Stimulated activated CD4-positive, alpha-beta T cell treated with anti-CD3 and anti-CD28 coated beads, Interleukin-1b, Interleukin-23, amount 100 ng/mL, for 1 hour (primary cell): ENCODE measurements at places on chromosomes 3 and 15.

DNA sequence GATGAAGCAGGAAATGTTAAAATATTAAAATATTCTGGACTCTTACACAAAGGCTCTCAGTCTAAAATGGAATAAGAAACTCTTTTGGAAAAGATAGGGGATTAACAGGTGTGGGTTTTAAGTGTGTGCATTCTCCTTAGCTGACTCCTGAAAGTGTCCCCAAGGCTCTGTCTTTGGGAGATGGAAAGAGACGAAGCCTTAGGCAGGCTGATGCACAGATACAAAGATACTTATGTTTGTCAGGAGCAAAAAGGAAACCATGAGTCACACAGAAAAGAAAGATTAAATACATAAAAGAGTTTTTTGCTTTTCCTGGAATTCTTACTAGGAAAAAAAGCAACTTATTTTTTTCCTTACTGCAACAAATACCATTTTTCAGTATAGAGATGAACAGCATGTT, 23.8 kb upstream of the ABI3BP start:
- no peak for DNase-seq

GRCh38 chr3:179769411-179770247, 116.8 kb downstream of the USP13 start:
- no peak for DNase-seq

- DNase-seq, result no peak
Measured at GRCh38 chr3:20022954-20023622, 11.0 kb upstream of the PP2D1 start.

- no peak for DNase-seq
Measured at GRCh38 chr3:106251160-106251892, 382.5 kb upstream of the CBLB start.

DNA sequence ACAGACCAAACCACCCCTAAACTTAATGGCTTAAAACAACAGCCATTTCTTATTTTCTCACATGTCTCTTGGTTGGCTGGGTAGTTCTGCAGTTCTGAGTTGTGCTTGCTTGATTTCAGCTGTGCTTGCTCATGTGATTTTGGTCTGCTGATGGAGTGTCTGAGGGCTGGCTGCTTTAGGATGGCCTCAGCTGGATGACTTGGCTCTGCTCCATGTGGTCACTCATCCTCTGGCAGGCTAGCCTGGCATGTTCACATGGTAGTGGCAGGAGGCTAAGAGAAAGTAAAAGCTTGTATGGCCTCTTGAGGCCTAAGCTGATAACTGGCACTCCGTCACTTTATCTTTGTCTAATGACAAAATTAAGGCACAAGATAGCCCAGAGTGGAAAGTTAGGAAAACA, 4.1 kb downstream of the SV2B start:
- DNase-seq, result no peak

DNA sequence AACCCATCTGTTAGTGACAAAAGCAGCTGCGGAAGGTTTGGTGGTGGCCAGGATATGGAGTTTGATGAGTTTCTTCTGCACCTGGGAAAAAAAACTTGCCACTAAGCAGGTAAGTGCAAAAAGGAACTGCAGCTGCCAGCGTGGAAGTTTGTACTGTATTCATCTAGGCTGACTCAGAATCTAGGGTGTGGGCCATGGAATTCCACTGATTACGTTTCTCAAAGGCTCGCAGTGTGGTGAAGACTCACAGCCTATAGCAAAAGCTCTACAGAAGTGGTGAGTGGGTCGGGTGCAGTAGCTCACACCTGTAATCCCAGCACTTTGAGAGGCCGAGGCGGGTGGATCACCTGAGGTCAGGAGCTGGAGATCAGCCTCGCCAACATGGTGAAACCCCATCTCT, 334.6 kb upstream of the GRM7 start:
- no peak for DNase-seq

GRCh38 chr15:78618490-78618934, 2.3 kb downstream of the CHRNA3 start:
- DNase-seq, result peak; percentile 74

- DNase-seq, result no peak
Measured at GRCh38 chr15:72740219-72740618, 43.3 kb downstream of the ADPGK start.

DNA sequence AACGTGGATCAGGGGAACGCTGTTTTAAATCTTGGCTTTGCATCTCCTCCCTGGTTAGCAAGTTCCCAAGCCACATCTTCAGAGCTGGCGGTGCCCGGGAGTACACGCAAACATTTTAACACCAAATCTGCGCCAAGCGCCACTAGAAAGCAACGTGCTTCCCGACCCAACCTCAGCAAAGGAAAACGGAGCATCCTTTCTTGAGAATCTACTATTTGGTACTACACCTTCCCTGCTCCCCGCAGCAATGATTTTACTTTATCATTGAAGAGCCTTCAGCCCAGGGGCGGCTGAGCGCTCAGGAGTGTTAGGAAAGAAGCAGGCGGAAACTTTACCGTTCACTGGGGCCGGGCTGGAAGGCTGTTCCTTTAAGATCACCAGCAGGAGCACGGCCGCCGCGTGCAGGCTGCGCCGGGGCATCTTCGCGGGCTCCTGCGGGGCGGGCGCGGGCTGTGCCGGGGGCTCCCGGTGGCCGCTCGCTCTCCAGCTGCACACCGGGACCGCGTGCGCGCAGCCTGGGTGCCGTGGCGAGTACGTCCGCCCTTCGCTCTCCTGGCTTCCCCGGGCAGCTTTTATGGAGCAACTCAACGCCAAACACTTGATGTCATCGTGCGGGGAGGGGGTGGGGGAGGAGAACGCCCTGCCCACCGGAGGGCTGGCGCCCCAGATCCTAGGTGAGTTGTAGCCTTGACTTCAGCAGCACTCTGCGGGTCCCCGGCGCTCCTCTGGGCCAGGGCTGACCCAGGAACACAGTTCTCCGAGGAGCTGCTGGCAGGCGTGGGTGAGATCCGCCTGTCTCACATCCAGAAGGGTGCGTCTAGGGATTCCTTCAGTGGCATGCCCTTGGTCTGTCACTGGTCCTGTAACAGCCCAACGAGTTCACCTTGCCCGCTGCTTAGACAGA, at the start of gene CA12:
Gene CA12 (minus strand): TSS at position 546 of the 904 bp plus-strand sequence. CDS start 126 bp downstream, at position 420.
- no peak for DNase-seq

DNA sequence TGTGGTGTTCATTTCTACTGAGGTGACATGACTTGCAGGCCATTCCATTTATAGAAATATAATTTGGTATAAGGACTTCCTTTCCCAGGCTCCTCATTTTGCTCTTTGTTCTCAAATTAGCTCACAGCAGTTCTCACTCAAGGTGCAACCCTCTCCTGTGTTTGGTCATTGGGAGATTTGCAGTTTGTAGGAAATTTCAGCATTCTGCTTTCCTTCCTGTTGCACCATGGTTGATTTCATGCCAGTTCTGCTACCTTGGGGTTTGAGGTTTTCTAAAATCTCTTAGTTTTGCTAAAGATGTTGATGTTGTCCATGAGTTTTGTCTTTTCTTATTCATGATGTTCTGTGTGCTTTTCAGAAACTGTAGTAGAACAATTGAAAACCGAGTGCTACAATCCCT, 65.7 kb upstream of the PROK2 start:
- DNase-seq, result no peak

DNA sequence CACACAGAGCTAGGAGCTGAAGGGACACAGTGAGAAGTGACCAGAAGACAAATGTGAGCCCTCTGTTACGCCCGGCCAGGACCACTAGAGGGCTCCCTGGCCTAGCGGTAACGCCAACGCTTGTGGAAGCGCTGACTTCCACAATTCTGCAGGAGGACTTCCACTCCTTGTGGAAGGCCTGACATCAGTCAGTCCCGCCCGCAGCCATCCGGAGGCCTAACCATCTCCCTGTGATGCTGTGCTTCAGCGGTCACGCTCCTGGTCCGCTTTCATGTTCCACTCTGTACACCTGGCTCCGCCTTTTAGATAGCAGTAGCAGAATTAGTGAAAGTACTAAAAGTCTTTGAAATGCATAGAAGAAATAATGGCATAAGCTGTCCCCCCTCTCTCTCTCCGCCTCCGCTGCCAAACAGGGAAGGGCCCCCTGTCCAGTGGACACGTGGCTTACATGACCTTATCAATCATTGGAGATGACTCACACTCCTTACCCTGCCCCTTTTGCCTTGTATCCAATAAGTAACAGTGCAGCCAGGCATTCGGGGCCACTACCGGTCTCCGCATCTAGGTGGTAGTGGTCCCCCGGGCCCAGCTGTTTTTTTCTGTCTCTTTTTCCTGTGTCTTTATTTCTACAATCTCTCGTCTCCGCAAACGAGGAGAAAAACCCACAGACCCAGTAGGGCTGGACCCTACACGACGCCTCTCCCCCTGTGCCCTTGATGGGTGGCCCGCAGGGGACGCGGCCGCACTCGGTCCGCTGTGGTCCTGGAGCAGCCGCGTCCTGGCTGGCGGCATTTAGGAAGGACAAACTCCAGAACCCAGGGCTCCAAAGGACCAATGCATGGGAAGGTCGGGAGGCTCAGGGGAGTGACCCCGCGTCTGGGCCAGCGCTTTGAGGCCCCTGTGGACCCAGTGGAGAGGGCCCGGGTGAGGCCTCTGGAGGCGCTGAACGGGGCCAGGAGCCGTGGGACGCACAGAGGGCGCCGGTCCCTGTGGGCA, 27.0 kb upstream of the RPL32 start:
- no peak for DNase-seq

- no peak for DNase-seq
Measured at GRCh38 chr15:87099916-87100315, 1020.2 kb downstream of the AGBL1 start.

DNA sequence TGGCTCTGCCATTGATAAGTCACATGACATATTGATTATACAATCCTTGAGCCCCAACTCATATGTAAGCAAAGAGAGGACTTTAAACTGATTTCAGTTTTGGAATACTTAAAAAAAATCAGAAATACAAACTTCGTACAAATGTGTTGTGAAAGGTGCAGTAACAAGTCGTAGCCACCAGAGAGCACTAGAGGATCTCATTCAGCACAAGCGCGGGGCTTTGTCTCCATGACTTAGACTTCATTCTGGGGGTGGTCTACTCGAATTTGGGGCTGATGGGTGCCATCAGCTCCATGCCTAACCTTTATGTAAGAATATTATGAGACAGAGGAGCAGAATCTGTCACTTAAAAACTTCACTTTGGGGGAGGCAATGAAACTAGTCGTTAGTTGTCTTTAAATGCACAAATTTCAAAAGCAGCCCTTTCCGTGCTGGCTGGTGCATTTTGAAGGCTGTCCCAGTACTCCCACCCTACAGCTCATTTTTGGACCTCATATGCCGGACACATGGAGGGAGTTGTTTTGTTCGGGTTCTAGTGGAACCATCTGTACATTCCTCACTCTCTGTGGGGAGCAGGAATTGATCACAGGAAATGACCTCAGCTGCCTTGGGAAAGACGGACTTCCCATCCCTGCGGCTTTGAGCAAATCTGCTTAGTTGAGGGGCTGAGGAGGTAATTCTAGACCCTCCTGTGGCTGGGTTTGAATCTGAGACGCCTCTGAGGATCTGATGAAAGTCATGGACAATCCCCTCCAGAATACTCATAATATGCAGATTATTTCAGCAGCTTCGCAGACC, 27.5 kb upstream of the MASP1 start:
- DNase-seq, result no peak

DNA sequence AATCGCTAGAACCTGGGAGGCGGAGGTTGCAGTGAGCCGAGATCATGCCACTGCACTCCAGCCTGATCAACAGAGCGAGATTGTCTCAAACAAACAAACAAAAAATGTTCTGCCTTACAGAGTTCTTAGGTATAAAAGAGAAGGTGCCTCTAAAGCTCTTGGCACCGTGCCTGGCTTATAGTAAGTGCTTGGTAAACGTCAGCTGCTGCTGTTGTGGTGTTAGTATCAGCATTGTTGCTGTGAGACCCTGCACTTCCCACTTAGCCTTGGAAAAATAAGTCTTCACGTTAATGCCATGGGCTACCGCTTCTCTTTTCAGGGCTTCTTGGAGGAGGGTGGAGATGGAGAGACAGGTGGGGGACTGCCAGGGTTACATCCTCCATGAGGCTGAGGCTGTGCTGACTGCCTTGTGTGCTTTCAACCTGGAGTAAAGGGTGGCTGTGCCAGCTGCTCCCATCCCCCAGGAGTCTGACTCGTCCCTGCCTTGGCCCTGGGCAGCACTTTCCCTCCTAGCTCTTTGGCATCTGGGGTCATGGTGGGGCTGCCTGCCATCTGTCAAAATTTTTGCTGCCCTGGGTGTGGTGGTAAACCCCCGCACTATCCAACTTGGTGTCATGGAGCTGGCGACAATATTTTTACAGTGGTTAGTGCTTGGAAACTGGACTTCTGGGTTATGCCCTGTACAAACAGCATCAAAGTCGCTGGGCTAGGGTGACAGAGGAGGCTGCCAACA, 17.8 kb downstream of the FLNB start:
- DNase-seq, result no peak

DNA sequence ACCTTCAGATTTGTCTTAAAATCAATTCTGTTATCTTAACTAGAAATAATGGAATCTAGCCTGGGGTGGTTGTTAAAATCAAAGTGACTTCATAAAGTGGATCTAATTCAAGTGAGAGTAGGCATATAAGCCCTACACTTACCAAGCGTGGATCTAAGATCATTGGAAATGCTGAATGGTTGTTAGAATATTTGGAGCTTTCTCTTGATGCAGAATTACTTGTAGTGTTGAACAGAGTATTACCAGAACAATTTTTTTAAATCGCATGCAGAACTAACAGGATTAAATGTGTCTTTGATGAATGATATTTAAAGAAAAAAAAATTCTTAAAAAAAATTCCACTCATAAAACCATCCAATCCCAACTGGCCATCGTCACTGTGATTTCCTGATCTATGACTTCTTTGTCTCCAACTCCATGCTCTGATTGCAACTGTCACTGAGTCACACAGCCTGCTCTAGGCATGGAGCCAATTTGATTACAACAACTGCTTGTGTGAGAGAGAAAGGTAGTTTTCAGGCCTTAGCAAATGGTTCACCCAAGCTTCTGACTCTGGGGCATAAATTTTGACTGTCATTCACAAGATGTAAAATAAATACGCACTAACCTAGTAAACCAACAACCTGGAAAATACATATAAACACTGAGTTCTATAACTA, 25.9 kb upstream of the SPRED1 start:
- DNase-seq, result no peak

GRCh38 chr15:82558502-82558901, 18.2 kb upstream of the RPS17 start:
- no peak for DNase-seq

GRCh38 chr3:76370749-76371520, 585.6 kb upstream of the ZNF717 start:
- DNase-seq, result no peak

- no peak for DNase-seq
Measured at GRCh38 chr3:136929977-136930670, 27.7 kb upstream of the IL20RB start.

DNA sequence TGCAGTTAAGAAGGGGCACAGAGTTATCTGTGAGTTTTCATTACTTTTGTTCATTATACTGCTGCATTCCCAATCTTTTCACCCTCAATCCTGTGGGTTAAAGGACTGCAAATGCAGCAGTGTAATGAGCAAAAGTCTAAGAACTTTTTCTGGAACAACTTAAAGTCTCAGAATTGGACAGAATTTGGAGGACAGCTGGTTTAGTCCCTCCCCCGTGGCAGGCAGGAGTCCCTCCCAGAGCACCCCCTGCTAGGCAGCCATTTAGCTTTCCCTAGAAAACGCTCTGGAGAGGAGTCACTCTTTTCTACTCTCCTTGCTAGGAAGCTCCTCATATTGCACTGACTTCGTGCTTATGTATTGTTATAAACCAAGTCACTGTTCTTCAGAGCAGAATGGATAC, 156.3 kb upstream of the UBE2E1 start:
- DNase-seq, result no peak
